ENCODE measurements at places on chromosomes 5 and 9.

GRCh38 chr5:123960526-123960925 lies 448.5 kb downstream of the CSNK1G3 start:
- DNase-seq, result no peak

GRCh38 chr5:26193626-26194025 lies 844.8 kb downstream of the CDH9 start:
- no peak for DNase-seq

GRCh38 chr9:118455259-118455658 lies 751.1 kb downstream of the TLR4 start:
- DNase-seq, result no peak

- no peak for DNase-seq
Measured at GRCh38 chr9:87249029-87249428, 248.6 kb upstream of the DAPK1 start.

- DNase-seq, result no peak
Measured at GRCh38 chr9:83986765-83987401, 6.3 kb downstream of the RMI1 start.

Data from activated CD4-positive, CD25-positive, alpha-beta regulatory T cell treated with anti-CD3 and anti-CD28 coated beads, Interleukin-2, amount 50 U/mL, for 72 hours (primary cell).